Spinal cord (tissue), 10 donors: ENCODE measurements at places on chromosomes 11 and 22.

DNA sequence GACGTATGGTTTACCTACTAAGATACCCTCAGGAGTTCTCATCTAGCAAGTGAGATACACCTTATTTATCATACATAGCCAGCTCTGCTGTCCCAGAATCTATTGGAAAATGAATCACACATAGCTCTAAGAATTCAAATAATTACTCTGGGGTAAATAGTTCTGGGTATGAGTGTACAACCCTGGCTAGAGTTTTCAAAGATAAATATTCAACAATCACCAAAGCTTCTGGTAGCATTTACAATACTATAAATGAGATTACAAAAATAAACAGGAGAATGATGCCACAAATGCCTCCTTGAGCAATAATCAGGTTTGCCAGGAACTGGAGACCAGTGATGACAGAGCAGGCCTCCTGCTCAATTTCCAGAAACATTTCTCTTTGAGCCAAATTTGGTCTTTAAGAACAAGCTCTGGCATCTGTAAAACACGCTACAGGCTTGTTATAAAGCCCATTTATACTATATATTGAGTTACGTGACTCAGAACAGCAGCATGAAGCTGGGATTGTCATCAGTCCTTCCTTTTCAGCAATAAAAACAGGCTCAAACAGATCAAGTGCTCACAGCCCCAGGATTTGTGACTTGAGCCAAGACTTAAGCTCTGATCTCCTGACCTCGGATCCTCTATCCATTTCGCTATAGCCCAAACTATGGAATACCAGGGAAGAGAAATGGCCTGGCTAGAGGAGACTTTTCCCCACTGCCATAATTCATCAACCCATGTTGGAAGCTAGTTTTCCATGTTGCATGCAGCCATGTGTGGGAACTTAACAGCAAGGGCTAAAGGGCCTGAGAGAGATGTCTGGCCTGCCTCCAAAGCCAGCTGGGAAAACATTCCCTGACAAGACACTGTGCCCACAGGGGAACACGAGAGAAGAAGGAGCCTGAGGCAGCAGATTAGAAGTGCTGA is 19.7 kb downstream of the RAB30 start:
- DNase-seq, result no peak

DNA sequence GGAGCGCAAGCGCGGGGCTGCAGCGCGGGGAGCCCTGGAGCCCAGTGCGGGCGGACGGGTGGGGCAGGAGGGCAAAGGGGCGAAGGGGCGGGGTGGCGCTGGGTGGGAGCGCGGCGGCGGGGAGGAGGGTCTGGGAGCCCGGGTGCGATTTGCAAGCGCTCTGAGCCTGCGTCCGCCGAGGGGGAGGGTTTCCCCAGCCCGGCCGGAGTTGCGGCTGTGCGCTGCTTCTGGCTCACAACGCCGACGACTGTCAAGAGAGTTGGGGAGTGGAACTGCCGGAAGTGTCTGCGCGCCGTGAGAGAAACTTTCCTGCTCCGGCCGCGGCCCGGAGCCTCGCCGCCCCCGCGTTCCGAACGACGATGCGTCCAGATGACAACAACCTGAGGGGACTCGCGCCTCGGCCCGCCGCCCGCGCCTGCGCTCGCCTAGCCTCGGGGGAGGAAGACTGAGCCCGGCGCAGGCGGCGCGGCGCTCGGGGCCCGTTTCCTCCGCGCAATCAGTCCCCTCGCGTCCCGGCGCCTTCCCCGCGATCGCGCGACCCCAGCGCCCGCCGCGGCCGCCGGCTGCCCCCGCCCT is at the start of gene ARHGAP42:
TSS of gene ARHGAP42 (plus strand) at position 235 of the 576 bp plus-strand sequence. CDS start 391 bp downstream, outside the sequence.
- DNase-seq, result no peak

- DNase-seq, result no peak
Measured at GRCh38 chr11:26896719-26897118, 97.2 kb upstream of the FIBIN start.

DNA sequence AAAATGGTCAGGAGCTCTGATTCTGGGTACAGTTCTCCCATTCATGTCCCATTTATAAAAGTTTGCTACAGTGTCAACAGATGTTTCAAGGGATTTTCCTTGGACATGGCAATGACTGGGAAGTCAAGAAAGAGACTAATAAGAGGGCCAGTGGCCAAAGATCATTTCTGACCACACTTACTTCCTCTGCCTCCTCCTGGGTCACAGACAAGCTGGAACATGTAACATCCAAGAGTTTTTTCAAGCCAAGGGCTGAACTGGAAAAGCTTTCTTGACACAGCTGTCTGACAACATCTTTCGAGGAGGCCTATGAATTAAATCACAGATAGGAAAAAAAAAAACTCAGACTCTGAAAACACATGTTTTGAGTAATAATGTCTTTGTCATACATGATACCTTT is 8.7 kb downstream of the COMMD9 start:
- DNase-seq, result no peak
